M059J (cell line): ENCODE measurements at places on chromosomes 7 and 10. TPM values are rescaled to one million over a fixed set of nuclear protein-coding genes. Genes with fewer than 3 reads are reported as not detected.
A peak's percentile ranks its signal among the peaks of the same experiment; 100 is the strongest.

- DNase-seq = no peak
Observed at GRCh38 chr7:135782801-135783200, 34.2 kb upstream of the FAM180A start.

The ANXA11 gene
- total RNA-seq = 62.7 and 102 TPM in 2 replicates

DNA sequence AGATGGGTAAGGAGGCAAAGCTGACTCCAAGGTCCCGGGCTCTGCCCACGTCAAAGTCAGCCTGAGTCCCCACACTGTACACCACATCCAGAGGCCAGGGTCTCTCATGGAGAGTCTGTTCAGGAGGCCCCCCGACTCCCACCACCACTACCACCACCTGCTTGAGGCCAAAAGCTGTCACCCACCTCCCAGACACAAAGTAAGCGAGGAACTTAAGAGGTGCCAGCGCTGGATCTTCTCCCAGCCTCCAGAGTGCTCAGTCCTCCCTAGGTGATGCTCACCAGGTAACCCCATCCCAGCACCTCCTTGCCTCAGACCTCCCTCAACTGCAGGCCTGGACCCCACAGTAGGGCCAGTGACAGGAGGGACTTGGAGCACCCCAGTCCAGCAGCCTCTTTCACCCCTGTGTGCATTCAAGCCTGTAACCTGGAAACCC is 520 bp downstream of the NPC1L1 start:
- DNase-seq = no peak

The STEAP1B gene
- total RNA-seq = 1.2 and 3.1 TPM in 2 replicates

DNA sequence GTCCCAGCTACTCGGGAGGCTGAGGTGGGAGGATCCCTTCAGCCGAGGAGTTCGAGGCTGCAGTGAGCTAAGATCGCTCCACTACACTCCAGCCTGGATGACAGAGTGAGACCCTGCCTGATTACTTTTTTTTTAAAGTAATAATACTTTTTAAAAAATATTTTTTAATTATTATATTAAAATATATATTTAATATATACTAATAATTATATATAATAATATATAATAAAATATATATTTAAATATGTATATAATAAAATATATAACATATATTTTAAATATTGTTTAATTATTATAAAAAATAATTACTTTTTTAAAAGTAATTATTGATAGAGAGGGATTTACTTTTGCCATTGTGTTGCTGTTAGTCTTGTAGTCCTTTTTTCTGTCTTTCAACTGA is 169.2 kb downstream of the GALNT17 start:
- no peak for DNase-seq

- peak; percentile 22 for DNase-seq
Observed at GRCh38 chr10:6351495-6351894, 148.8 kb downstream of the PFKFB3 start.

The FXYD4 gene
- total RNA-seq = not detected in 2 replicates

DNA sequence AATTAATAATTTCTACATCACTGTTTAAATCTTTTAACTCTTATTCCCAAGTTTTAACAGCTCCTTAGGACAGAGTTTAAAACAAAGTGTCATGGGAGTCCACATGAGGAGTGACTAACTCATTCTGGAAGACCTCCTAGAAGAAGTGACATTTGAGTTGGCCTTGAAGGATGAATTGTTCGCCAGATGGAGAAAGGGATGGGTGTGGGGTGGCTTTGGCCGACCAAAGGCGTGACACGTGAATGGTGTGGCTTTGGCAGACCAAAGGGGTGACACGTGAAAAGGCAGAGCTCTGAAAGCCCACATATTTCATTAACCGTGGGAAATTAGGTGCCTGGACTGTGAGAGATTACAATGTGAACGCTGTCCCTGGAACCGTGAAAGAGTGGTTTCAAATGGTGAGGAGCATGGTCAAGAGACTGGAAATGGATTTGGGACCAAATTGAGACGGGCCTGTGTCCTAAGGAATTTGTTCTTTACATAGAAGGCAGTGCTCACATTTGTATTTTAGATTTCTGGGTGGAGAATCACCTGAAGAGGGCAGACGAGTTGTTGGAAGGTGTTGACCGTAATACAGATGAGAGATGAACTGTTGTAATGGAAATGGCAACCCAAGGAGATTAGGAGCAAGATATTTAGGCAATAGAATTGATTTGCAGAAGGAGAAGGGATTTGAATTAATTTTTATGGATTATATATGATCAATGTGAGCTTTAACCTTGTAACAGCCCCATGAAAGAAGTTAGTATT is 228.1 kb downstream of the BICC1 start:
- no peak for DNase-seq

The CUBN gene
- 0.27 and 2.0 TPM in 2 replicates for total RNA-seq

- no peak for DNase-seq
Observed at GRCh38 chr7:2510130-2510776, 9.3 kb upstream of the LFNG start.

DNA sequence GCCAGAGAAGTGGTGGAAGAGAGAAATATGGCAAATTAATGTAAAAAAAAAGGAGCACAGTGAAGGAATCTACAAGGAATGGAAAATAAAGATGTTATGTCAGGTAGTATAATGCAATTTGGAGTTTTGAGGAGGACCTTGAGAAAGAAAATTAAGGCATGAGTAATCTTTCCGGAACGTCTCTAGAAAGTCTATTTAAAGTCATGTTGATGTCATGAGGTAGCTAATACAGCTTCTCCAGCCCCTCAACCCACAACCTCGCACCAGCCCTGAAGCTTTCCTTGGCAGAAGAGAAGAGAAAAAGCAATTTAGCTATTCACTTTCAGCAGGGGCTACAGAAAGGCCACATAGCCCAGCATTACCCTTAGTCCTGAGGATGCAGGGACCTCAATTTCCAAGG is 22.5 kb downstream of the TRDMT1 start:
- DNase-seq = peak; percentile 62

- DNase-seq = peak; percentile 63
Observed at GRCh38 chr10:44306762-44307161, 78.1 kb downstream of the CXCL12 start.

DNA sequence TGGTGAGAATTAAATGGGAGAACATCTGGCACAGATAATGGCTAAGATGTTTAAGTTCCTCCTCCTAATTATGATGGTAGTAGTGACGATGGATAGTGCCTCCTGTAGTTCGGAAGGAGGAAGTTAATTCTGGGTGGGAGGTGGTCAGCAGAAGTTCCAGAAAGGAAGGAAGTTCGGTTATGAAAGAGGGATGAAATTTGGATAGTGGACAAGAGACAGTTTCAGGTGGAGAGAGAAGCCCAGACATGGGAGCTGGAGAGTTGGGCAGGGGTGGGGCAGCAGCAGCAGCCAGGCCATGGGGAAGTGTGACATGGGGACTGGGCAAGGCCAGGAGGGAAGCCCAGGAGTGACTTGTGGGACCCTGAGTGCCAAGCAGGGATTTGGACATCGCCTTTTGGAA is 99.5 kb downstream of the CCNY start:
- DNase-seq = no peak

DNA sequence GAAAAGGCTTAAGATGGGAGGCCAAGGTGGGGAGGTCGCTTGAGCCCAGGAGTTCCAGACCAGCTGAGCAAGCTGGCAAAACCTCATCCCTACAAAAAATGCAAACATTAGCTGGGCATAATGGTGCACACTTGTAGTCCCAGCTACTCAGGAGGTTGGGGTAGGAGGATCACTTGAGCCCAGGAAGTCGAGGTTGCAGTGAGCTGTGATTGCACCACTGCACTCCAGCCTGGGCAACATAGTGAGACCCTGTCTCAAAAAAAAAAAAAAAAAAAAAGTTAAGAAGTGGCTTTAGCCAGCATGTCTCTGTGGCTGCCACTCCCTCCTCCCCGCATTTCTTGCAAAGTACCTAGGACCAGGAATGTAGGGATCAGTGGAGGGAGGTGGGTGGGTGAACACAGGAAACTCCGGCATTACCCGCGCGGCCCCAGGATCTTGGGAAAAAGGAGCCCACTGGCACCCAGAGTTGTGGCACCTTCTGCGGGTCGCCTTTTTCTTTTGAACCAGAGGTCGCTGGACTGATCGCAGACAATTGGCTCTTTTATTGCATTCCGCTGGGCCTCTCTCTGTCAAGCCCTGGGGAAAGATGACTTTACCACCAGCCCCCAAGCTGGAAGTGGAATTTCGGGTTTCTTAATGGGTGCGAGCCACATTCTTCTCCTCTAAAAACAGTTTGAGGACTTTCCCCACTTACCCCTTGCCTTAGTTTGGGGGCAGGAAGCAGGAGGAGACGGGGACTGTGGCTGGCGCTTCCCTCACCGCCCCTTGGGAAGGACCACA is 3.5 kb downstream of the VGF start:
- DNase-seq = no peak

- no peak for DNase-seq
Observed at GRCh38 chr7:118054529-118054928, 129.4 kb upstream of the LSM8 start.

DNA sequence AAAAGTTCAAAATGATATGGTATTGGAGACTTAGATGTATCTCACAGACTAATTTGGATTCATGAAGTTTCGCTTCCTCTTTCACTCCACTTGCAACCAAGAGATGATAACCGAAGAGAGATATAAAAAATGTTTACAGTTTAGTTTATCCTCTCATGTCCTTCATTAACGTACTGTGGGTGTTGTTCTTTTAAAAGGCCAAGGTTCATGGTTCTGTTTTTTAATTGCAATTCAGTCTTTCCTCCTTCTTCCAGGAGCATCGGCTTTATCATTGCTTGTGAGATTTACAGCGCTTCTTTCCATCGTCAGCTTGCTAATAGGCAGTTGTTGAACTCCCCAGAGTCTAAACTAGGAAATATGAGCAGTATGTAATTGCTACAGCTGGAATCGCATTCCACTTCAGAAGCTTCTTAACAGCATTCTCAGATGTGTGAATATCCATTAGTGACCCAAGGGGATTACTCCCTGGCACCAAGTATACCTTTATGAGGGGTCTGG is 75.9 kb upstream of the HGF start:
- DNase-seq = no peak

- no peak for DNase-seq
Observed at GRCh38 chr10:42646214-42646613, 7.8 kb upstream of the ZNF33B start.

The RBP4 gene
- total RNA-seq = 0.37 TPM in 1 of 2 replicates, not detected in the other

DNA sequence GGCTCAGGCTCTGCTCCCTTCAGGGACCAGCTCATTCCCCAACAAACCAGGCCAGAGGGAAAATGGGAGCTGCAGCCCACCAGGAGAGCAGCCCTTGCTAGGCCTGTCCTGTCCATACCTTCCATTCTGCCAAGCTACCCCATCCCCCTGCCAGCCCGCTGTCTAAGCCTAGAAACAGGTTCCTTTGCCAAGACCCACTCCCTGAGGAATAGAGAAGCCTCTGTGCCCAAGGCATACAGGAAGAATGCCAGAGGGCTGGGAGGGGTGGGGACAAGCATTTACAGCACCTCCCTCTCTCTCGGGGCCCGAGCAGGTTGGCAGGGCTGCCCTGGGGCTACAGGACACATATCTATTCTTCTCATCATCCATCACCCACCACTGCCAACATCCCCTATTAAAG is 178.3 kb downstream of the GRID1 start:
- no peak for DNase-seq

GRCh38 chr7:137771273-137771672 is 75.5 kb downstream of the DGKI start:
- no peak for DNase-seq

The HKDC1 gene
- 0.27 and 3.4 TPM in 2 replicates for total RNA-seq

GRCh38 chr7:113606325-113606724 is 312.5 kb downstream of the PPP1R3A start:
- DNase-seq = no peak

The SYT15 gene
- total RNA-seq = 0.02 and 0.05 TPM in 2 replicates
